ENCODE measurements at places on chromosomes 4 and X.

DNA sequence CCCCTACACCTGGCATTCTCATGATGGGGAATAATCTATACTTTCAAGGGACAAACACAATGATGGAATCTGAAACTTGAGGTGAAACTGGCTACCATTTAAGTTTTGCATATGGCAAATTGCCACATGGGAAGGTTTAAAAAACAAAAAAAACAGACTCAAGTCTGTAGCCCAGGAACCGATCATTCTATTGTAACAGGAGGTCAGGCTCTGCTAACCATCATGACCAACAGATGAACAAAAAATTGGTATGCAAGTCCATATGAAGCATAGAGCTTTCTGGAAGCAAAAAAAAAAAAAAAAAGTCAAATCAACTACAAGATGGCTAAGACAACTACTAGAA lies 594.3 kb upstream of the DIPK2B start:
- no peak for DNase-seq

DNA sequence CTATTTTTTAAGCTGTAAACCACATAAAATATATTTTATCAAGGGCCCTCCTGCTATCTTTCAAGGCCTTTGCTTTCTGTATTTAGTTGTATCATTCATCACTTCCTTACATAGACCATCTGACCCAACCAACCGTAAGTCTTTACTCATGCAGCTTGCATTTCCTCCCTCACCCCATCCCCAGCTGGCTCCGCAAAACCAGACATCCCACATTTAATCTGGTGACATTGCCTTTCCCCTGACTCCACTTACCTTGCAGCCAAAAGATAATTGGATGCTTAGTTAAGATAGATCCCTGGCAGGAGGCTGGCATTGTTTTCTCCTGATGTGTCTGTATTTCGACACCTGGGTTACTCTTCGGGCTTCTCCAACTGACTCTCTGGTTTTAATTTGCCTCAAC lies 183.7 kb upstream of the LDB2 start:
- no peak for DNase-seq

GRCh38 chr4:139188648-139189416 lies 11.8 kb upstream of the ELF2 start:
- DNase-seq, result no peak

GRCh38 chr4:43837171-43837570 lies 611.4 kb downstream of the KCTD8 start:
- DNase-seq, result no peak

DNA sequence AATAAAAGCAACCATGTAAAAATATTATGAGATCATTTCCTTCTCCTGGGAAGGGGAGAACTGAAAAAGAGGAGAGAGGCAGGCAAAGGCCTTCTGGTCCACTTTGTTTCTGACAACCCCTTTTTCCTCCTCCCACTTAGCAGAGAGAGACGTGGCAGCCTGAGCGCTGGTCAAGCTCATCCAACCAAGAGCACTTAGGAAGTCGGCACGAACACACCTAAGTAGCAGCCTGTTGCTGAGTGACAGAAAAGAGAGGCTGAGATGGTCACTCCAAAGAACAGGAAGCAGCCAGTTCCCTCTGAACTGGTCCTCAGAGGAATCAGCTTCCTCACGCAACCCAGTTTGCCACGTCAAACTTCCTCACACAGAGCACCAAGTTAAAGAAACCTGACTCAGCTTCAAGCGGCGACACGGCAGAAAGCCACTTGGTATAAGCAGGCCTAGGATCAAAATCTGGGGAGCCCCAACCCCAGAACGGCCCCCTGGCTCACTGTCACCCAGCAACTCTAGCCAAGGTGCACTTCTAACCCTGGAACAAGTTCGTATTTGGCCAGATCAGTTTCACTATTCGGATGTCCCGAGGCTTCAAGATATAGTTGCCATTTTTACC lies 861 bp downstream of the SEC24D start:
- DNase-seq, result peak; percentile 76

DNA sequence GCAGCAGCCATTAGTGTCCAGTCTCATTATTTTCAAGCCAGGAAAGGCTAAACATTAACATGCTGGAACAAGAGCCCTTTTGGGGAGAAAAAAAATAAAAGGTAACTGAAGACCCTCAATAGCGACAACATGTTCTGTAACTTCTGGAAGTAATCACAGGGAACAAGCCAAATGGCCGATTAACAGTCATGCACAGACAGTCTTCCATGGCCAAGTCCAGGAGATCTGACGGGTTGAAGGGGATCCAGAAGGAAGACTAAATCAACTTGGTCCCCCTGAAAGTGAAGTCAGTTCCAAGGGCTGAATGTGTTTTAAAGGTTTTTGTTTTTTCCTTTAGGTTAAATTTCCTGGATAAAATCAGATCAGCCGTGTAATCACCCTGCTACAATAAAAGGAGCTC lies 52.5 kb downstream of the LNX1 start:
- no peak for DNase-seq

DNA sequence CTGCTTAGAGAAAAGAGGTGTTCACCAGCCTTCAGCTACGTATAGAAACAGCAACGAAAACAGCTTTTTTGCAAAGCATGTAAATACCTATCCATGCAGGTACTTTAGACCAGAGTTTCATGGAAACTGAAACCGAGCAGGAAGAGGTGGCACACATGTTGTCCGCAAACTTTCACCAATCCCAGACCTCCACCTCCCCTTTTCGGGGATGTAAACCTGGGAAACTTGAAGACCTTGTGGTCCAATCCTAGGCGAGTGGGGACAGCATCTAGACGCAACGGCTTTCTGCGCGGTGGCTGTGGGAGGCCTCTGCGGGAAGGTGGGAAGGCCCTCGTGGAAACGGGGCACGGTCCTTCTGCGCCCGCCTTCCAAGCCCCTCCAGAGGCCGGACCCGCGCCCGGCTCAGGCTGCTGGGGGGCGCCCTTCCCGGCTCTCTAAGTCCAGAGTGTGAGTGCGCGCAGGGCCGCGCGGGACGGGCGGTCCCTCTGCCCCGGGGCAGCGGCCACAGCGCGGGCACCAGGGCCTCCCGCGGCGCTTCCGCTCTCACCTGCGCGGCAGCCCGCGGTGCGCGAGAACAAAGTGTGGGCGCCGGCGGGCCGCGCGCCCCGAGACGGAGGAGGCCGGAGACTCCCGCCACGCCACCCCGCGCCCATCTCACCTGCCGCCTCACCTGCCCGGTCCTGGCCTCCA lies 830 bp upstream of the SHROOM2 start:
- DNase-seq, result no peak

DNA sequence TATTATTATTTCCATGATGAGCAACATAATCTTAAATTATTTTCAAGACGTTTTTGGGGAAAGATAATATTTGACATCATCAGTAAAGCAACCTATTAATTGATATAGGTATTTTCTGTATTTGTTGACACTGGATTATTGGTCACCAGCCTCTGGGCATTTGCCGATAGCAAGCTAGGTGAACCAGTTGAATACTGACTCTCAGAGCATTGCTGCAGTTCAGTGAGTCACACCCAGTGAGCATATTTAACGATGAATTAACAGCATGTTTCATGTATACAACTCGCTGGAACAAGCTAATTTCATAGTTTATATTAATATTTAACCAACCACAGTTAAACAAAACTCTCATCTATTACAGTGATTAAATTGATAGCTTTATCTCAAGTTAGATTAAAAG lies 1006.0 kb upstream of the DIAPH2 start:
- DNase-seq, result no peak

- no peak for DNase-seq
These were observed 4.0 kb downstream of the DIPK2B start for GRCh38 chrX:45196701-45197100.

DNA sequence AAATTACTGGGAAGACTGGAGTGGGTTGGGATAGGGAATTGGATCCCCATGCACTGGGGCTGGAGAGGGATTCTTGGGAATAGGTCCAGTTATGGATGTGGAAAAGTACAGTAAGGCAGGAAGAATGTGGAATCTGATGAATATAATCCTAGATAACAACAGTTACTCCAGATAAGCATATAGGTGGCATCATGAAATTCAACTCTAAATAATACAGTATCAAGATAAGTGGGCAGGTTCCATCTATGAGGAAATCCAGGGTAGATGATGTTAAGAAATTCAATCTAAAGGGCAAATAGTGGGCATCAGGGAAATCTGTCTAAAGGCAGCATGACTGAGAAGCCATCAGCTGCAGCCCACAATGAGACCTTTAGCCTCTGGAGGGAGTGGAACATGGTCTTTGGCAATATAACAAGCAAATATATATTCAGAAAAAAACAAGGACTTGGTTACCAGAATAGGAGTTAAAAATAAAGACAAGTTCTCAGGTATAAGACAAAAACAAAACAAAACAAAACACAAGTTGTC lies 1.2 kb downstream of the DTHD1 start:
- DNase-seq, result no peak

DNA sequence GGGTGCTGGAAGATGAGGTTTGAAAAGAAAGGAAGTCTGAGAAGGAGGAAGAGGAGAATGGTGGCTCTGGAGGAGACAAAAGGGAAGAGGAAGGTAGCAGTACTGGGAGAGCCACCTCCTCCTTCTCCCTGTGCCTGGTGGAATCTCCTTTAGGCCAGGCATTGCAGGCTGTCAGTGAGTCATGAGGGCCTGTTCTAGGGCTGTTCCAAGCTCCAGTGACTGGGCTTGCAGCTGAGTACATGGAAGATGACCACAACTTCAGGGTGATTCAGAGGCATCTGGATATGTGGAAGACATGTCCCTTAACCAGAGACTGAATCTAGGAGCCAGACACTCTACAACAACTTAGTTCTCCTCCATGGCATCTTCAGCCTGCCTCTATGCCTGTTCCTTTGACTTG lies 107.8 kb downstream of the EFNB1 start:
- peak; percentile 73 for DNase-seq

GRCh38 chr4:54581807-54582206 lies 76.0 kb upstream of the KIT start:
- no peak for DNase-seq

All from kidney epithelial cell (primary cell).